ENCODE measurements at places on chromosomes 1 and 21.

DNA sequence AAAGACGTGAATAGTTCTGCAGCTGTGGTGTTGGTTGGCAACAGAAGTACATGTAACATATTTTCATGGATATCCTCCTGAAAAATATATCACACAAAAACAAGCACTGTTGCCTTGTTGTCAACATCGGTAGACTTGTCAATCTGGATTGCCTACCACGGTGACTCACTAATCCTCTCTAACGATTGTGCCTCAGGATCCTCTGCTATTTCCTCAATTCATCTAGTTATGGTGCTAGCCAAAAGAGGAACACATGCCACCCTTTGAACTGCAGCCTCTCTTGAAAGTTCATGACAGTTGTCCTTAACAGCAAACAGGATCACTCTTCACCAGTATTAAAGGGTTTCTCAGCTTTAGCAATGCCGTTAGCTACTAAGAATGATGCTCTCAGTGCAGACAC lies 25.7 kb downstream of the RASAL2 start:
- no peak for DNase-seq

GRCh38 chr1:233045588-233045987 lies 95.2 kb downstream of the NTPCR start:
- DNase-seq, result no peak

DNA sequence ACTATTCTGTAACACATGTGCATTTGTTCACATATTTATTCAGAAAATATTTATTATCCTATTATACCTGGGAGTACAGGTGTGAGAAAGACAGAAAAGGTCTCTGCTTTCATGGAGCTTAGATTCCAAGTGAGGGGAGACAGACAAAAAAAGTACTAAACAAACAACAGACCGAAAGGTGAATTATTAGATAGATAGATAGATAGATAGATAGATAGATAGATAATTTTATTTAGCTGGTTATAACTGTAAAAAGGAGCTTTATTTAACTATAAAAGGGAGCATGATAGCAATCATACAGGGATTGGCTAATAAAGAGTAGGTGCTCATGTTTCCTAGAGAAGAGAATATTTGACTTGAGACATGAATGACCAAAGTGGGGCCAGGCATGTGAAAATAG lies 119.4 kb downstream of the TNFSF18 start:
- no peak for DNase-seq

DNA sequence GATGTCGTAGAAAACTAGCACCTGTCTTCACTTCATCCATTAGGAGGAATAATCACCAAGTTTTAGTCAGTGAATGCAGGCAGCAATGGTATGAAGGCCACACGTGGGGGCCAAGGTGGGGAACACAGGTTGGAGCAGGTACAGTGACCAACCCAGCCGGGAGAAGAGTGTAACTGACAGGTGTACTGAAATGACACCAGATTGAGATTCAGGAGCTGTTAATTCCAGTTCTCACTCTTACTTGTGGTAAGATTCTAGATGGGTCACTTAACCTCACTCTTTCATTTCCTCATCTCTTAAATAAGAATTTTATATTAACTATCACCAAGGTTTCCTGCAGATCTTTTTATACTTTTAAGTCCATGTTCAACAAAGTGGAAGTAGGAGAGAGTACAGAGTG lies 206.2 kb upstream of the PTBP2 start:
- no peak for DNase-seq

GRCh38 chr1:193785850-193786420 lies 599.5 kb upstream of the B3GALT2 start:
- no peak for DNase-seq

GRCh38 chr1:51175278-51175677 lies 60.8 kb upstream of the RNF11 start:
- no peak for DNase-seq

- no peak for DNase-seq
Observed at GRCh38 chr1:168319691-168320090, 39.0 kb downstream of the TBX19 start.

DNA sequence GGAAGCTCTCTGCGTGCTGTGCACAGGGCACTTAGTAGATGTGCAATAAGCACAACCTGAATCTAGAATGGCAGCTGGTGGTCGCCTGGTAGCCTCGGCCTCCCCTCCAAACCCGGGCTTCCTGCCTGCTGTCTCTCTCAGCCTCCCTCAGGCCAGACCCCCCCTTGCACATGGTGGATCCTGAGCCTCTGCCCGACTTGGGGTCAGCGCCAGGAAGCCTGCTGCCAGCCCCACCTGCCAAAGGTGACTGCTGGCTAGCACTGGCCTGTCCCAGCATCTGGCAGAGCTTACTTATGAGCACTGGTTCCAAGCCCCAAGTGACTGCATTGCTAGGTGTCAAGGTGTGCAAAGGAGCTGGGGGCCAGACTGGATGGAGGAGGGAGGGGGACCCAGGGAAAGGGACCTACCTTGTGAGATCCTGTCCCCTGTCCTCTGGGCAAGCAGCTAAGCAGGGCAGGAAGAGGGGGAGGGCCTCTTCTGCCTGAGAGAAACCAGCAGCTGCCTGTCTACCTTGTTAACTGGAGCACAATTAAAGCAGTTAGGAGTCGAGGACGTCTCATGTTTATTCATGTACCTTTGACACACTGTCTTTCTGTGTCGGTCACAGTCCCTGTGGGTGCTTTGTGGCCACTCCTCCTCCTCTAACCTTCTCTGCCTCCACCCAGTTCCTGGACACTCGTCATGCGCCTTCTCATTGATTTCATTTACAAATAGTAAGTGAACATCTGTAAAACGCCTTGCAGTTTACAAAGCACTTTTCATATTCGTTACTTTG lies 100.9 kb downstream of the DDX20 start:
- no peak for DNase-seq

DNA sequence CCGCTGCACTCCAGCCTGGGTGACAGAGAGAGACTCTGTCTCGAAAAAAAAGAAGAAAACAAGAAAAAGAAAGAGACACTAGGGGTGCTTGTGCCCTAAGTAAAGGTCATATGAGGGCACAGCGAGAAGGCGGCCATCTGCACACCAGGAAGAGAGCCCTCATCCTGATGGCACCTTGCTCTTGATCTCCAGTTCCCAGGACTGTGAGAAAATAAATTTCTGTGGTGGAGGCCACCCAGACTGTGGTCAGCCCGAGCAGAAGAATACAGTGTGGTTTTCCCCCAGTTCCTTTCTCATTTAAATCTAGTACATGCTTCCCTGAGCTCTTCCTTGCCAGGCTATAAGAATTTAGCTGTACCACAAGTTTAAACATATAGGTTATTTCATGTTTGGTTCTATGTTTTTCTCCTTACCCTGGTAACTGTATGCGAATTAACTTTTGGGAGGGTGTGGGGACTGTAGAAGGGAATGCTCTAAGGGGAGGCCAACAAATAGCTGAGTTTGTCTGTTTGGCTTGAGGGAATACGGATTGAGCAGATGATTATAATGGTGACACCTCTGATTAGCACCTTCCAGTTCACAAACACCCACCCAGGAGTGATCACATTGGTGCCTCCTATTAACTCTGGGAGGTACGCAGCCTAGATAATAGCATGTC lies 119.6 kb upstream of the ERRFI1 start:
- DNase-seq, result no peak

DNA sequence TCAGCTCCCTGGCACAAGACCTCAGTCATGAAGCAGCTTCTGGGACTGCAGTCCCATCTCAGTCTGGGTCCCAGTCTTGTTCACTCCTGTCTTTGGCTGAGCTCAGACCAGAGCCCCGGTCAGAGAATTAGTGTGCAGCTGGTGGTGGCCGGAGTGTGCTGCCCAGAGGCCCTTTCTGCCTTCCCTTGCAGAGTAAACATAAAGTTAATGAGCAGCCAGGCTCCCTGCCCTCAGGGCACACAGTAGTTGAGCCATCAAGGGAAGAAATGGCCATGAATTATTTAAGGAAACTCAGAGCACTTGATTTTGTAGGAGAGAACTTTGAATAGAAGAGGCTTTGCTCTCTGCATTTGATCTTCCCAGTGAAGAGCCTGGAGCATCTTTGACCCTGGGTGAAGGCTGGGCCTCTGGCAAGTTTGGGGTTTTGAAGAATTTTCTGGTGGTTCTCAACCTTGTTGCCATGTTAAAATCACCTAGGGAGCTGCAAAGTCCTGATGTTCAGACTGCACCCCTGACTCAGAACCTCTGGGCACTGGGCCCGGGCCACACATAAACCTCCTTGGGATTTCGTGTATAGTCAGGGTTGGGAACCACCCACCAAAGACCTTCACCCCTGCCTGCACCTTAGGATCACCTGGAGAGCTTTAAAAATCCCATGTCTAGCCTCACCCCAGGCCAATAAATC lies 26.4 kb upstream of the SELENON start:
- DNase-seq, result no peak

DNA sequence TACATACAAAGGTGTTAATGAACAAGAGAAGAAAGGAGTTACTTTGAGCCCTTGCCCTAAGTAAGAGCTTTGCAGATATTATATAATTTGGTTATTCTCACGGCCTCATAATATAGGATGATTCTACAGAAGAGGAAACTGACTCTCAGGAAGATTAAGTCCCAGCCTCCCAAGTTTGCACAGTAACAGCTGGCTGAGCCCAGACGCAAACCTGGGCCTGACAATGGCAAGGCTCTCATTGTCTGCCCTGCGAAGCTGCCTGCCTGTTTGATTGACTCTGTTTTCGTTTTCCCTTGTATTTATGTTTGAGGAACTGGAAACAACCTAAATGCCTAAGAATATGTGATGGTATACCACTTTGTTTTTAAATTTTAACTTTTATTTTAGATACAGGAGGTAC lies 76.2 kb upstream of the PGBD5 start:
- DNase-seq, result peak; percentile 35

GRCh38 chr1:50959303-50959912 lies 659 bp downstream of the FAF1 start:
- peak; percentile 30 for DNase-seq

- no peak for DNase-seq
Observed at GRCh38 chr1:193062698-193063463, 3.5 kb downstream of the RO60 start.

DNA sequence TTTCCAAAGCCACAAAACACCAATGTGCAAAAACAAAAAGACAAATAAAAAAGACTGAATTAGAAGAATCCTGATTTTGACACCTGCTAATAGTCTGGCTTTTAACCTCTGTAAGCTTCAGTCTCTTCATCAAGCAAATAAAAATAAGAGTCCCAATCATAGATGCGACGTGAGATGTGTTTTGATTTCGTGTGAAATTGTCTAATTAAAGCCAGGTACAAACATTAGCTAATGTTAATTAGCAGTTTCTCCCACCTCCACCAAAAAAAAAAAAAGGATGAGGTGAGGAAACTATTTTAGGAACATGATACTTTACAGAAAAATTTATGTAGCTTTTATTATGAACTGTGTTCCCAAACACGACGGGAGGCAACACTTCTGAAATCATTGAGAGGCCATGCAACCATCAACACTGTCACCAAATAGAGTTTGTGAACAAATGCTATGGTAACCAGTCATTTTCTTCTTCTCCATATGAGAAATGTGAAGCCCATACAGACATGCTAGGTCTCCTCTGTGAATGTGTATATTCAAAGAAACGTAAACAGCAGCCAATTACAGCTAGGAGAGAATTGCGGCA lies 6.7 kb upstream of the EVI5 start:
- no peak for DNase-seq

GRCh38 chr1:201262963-201263608 lies 20.2 kb upstream of the PKP1 start:
- DNase-seq, result no peak

DNA sequence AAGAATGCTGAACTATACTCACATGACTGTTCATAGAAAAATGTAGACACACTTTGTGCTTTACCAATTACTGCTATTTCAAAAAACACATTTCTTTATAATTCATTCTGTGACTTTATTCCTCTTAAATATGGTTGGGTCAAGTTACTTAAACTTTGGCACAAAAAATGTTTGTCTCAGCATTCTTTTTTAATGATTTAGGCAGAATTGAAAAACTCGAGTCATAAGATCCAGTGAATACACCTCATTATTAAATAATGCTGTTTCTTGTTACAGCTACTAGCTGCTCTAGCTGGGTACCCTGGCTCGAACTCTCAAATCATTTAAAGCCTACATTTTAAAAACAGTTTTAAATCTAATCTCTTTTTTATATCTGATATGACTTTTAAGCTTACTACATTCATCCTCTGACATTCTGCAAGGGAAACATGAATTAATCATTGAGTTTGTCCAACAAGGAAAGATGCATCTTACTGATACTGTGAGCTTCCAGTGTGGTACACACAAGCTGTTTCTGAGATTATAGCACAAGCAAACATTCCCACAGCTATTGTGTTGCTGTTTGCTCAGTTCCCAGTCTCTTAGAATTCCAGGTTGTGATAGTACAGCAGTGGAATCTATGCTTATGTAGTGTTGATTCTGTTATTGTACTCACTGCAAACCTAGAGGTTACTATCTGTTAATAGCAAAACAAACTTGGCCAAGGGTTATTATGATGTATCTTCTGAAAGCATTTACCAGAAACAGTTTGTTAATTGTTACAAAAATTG lies 746.5 kb downstream of the USP25 start:
- DNase-seq, result no peak

GRCh38 chr1:203046984-203047630 lies 20.8 kb downstream of the PPFIA4 start:
- no peak for DNase-seq

GRCh38 chr1:42424201-42424600 lies 31.6 kb downstream of the ZMYND12 start:
- no peak for DNase-seq

DNA sequence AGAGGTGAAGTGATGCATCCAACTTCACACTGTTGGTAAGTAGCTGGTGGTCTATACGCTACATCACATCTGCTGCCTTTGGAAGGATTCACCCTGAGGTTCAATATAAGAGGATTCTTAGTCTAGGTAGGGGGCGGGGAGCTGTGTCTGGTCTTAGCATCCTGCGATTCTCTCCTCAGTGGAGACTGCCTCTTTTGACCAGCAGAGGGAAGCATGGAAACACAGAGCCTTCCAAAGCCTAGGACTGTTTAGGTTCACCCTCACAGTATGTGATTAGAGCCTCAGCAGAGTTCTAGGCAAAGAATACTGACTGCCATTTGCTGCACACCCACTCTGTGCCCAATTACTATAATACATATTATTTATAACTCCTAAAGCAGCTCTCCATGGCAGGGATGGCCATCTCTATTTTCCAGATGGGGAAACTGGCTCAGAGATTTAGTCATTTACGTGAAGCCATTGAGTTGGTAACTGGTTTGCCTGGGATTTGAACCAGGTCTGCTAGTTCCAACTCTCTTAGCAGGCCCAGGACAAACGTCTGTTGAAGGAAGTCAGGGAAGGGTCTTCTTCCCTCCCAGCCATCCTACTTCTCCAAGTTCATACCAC lies 28.9 kb upstream of the EFCAB14 start:
- peak; percentile 43 for DNase-seq

GRCh38 chr1:209805875-209806760 lies at the start of gene IRF6:
IRF6 (minus strand) TSS chr1:209806142; CDS start chr1:209801413, 4,729 bp downstream.
- DNase-seq, result peak; percentile 5

- DNase-seq, result no peak
Observed at GRCh38 chr1:245582026-245582425, 427.2 kb downstream of the KIF26B start.
